ENCODE measurements at places on chromosomes 2 and 18.

- no peak for DNase-seq
Measured at GRCh38 chr18:63177919-63178821, 141.4 kb downstream of the BCL2 start.

DNA sequence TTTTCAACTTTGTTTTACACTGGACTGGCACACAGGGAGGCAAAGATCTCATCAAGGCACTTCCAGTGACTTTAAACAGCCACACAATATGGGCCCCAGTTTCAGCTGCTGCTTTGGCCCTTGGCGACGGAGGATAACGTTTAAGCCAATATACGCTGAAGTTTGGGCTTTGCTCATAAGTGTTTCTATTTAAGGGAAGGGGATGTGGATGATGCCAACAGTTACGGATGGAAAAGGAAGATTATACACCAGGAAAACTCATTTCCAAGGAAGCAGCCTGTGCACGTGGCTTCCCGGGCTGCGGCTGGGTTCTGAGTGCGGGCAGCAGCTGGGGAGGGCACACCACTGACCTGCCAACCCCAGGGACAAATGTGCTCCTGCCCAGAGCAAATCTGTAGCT, 151.1 kb downstream of the SH3BP4 start:
- no peak for DNase-seq

DNA sequence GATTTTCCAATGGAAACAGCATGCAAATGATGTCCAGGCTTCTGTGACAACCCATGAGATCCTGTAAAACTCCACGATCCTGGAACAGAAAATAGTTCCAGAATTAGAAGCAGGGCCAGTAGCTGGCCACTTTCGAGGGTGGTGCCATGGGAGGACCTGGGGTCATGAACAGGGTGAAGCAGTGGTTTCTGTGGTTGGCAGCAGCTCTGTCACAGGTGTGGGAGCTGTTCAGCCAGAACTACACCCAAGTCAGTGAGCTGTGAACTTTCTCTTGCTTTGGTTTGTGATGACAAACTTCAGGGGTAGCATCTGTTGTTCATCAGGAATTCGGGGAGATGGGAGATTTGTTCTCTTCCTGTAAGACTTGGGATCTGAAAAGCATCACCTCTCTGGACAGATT, 314.4 kb upstream of the NT5C1B start:
- no peak for DNase-seq

DNA sequence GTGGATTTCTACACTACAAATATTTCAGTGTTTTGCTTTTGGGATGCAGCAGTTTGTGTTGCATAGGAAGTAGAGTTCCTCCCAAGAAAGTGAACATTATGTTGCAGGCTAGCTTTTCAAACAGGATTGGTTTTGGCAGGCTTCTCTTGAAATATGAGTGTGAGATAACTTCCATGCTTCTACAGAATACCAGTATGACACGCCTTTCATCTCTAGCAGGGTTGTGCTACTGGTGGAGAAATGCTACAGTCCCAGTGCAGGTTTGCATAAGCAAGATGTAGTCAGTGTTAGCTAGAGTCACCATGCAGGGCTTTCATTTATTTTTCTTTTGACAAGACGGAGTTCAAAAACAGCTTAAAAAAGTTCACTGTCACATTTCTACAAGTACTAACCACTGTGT, 17.1 kb upstream of the CAVIN2 start:
- no peak for DNase-seq

- DNase-seq: no peak
Measured at GRCh38 chr2:26670171-26670570, 22.4 kb upstream of the KCNK3 start.

GRCh38 chr2:18549083-18549482, 11.4 kb downstream of the RDH14 start:
- DNase-seq: no peak
